ENCODE measurements at places on chromosomes 5 and 9.

- DNase-seq: peak; percentile 48
- peaks cover 14% of the 10 kb centered on the region for H3K27me3 ChIP-seq
- no peaks in the 10 kb centered on the region for H3K36me3 ChIP-seq
- H3K4me1 ChIP-seq: peaks cover 40% of the 10 kb centered on the region
- H3K27ac ChIP-seq: peak overlapping the region; percentile 80
Observed at GRCh38 chr5:139696894-139697658, 48.9 kb downstream of the CXXC5 start.

GRCh38 chr9:21904371-21904770 is 89.8 kb downstream of the CDKN2A start:
- DNase-seq: no peak
- H3K4me1 ChIP-seq: no peaks in the 10 kb centered on the region
- no peak overlapping the region for H3K27ac ChIP-seq
- peaks cover 50% of the 10 kb centered on the region for H3K36me3 ChIP-seq

- no peaks in the 10 kb centered on the region for H3K4me1 ChIP-seq
- no peak overlapping the region for H3K4me3 ChIP-seq
- no peaks in the 10 kb centered on the region for H3K36me3 ChIP-seq
- DNase-seq: no peak
- no peak overlapping the region for H3K27ac ChIP-seq
Observed at GRCh38 chr5:22432905-22433304, 420.2 kb downstream of the CDH12 start.

DNA sequence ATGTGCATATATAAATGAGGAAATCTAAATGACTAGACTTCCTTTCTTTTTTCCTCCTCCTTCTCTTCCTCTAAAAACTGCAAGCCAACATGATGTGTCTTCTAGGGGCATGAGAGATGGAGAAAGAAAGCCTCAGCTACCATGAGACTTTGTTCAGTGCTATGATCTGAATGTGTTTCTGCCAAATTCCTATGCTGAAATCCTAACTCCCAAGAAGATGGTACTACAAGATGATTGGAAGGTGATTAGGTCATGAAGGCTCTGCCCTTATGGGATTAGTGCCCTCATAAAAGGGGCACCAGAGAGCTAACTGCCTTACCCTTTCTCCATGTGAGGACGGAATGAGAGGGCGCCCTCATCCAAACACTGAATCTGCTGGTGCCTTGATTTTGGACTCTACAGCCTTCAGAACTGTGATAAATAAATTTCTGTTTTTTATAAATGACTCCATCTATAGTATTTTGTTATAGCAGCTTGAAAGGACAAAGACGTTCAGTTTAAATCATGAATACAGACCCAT is 72.2 kb upstream of the IL6ST start:
- H3K36me3 ChIP-seq: no peaks in the 10 kb centered on the region
- DNase-seq: no peak
- peaks cover 59% of the 10 kb centered on the region for H3K4me1 ChIP-seq
- no peaks in the 10 kb centered on the region for H3K27me3 ChIP-seq
- H3K4me3 ChIP-seq: no peak overlapping the region

GRCh38 chr5:136141561-136141960 is 8.9 kb downstream of the SMAD5 start:
- H3K4me3 ChIP-seq: no peak overlapping the region
- H3K27ac ChIP-seq: no peak overlapping the region
- peaks cover 4% of the 10 kb centered on the region for H3K4me1 ChIP-seq
- H3K36me3 ChIP-seq: no peaks in the 10 kb centered on the region

GRCh38 chr9:91120200-91120599 is 241.5 kb downstream of the AUH start:
- peaks cover 13% of the 10 kb centered on the region for H3K27me3 ChIP-seq
- H3K27ac ChIP-seq: no peak overlapping the region
- peaks cover 6% of the 10 kb centered on the region for H3K36me3 ChIP-seq
- DNase-seq: no peak
- H3K4me1 ChIP-seq: peaks cover 24% of the 10 kb centered on the region

DNA sequence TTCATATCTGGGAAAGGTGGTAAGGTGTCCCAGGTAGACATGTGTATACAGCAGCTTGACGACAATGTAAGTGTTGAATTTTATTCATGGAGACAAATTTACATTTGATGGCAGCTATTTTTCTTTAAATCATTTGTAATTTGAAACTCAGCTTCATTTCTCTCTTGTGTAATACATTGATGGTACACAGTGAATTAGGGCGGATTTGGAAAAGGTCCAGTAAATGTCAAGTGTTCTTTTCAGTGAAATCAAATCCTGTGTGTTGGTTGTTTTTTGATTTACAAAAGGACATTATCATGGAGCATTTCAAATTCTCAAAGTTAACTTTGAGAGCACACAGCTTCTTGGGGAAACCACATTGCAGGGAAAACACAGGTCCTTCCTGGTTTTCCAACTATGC is 30.0 kb upstream of the PCSK1 start:
- no peak for DNase-seq
- H3K4me1 ChIP-seq: no peaks in the 10 kb centered on the region
- no peak overlapping the region for H3K27ac ChIP-seq
- peaks cover 10% of the 10 kb centered on the region for H3K27me3 ChIP-seq
- no peak overlapping the region for H3K4me3 ChIP-seq

GRCh38 chr5:4518903-4519672 is 621.0 kb upstream of the ADAMTS16 start:
- H3K27ac ChIP-seq: no peak overlapping the region
- H3K4me3 ChIP-seq: no peak overlapping the region
- no peaks in the 10 kb centered on the region for H3K27me3 ChIP-seq
- H3K4me1 ChIP-seq: no peaks in the 10 kb centered on the region
- H3K36me3 ChIP-seq: no peaks in the 10 kb centered on the region
- DNase-seq: no peak

DNA sequence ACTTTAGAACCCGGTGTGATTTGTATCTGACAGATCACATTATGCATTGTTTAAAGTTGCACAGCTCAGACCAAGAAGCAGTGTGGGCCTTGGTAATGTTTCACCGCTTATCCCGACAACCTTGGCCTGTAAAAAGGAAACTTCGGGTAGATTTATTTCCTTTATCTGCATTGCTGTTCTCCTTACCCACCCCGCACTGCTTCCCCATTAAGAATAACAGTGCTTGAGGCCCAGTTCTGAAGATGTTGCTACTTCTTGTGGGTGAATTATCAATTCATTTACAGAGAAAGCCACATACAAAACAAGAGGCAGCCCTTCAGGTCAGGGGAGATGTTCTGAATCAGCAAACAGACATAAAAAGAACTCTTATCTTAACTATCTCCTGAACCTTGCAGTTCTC is 8.4 kb downstream of the SMARCA2 start:
- peak overlapping the region; percentile 68 for H3K4me3 ChIP-seq
- peaks cover 91% of the 10 kb centered on the region for H3K4me1 ChIP-seq
- no peaks in the 10 kb centered on the region for H3K27me3 ChIP-seq
- H3K27ac ChIP-seq: peak overlapping the region; percentile 66
- peaks cover 7% of the 10 kb centered on the region for H3K36me3 ChIP-seq

- no peak overlapping the region for H3K27ac ChIP-seq
- peaks cover 7% of the 10 kb centered on the region for H3K4me1 ChIP-seq
- H3K27me3 ChIP-seq: peaks cover 10% of the 10 kb centered on the region
- DNase-seq: no peak
- H3K4me3 ChIP-seq: no peak overlapping the region
- H3K36me3 ChIP-seq: no peaks in the 10 kb centered on the region
Observed at GRCh38 chr9:134272302-134273023, 53.8 kb upstream of the RXRA start.

DNA sequence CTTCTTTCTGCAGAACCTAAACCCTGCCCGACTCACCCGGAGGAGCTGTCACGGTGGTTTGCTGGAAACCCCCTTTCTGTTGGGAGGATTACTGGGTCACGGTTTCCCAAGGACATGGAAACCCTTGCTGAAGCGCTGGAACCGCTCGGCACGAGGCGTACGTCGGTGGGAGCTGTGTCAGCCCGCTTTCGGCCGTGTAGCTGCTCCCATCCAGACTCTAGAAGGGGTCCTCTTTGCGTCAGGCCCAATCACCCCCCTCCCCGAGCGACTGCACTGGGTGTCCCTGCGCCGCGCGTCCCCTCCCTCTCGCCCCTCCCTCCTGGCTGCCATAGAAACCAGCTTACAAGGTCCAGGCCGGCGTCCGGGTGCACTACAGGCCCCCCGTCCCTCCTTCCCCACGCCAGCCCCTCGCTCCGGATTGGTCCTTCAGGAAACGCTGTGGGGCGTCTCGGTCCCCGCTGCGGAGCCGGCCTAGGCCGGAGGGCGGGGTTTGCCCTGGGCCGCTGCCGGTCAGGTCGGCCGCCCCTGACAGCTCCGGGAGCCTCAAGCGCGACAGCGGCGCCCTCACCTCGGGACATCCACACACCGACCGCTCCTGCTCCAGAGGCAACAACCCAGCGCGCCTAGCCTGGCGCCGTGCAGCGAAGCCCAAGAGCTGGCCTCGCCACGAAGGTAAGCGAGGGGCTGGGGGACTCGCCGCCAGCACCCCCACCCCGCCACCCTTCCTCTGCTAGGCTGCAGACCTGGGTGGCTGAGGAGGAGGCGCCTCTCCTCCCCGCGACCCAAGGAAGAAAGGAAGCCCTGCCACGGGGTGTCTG is at the start of gene NIM1K:
Gene NIM1K (plus strand): TSS at position 486 of the 818 bp plus-strand sequence. CDS start 53,551 bp downstream, outside the sequence.
- H3K36me3 ChIP-seq: peaks cover 9% of the 10 kb centered on the region
- peak within 1 kb of the TSS; percentile 73 for H3K27ac ChIP-seq
- H3K4me1 ChIP-seq: peaks cover 23% of the 10 kb centered on the region
- H3K4me3 ChIP-seq: peak within 1 kb of the TSS; percentile 81

- H3K4me3 ChIP-seq: no peak overlapping the region
- H3K27ac ChIP-seq: no peak overlapping the region
- DNase-seq: no peak
- no peaks in the 10 kb centered on the region for H3K27me3 ChIP-seq
- H3K36me3 ChIP-seq: peaks cover 4% of the 10 kb centered on the region
Observed at GRCh38 chr9:4126184-4126865, 173.5 kb downstream of the GLIS3 start.

DNA sequence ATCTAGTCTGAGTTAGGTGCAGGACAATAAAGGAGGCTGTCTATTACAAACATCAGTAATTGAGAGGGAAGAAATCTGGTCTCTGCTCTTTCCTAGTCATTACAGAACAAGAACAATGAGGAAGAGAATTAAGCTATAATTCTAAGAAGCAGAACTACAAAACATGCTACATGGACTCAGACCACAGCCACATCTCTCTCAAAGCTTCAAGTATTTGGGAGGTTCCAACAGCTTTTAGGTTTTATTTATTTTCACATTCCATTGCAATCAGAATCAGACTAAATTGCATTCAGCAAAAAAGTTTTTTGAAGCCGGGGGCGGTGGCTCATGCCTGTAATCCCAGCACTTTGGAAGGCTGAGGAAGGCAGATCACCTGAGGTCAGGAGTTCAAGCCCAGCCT is 1.1 kb upstream of the GRPEL2 start:
- peak overlapping the region; percentile 95 for H3K4me3 ChIP-seq
- no peak for DNase-seq
- peaks cover 34% of the 10 kb centered on the region for H3K36me3 ChIP-seq
- peaks cover 43% of the 10 kb centered on the region for H3K4me1 ChIP-seq
- H3K27me3 ChIP-seq: no peaks in the 10 kb centered on the region
- peak overlapping the region; percentile 11 for H3K27ac ChIP-seq

GRCh38 chr9:86731511-86732063 is 215.7 kb downstream of the GAS1 start:
- H3K4me3 ChIP-seq: no peak overlapping the region
- H3K36me3 ChIP-seq: no peaks in the 10 kb centered on the region
- DNase-seq: no peak
- H3K4me1 ChIP-seq: no peaks in the 10 kb centered on the region
- no peak overlapping the region for H3K27ac ChIP-seq

GRCh38 chr9:70921136-70921535 is 200.3 kb downstream of the TRPM3 start:
- H3K27me3 ChIP-seq: no peaks in the 10 kb centered on the region
- no peak for DNase-seq
- no peak overlapping the region for H3K27ac ChIP-seq
- H3K4me3 ChIP-seq: no peak overlapping the region
- no peaks in the 10 kb centered on the region for H3K4me1 ChIP-seq

DNA sequence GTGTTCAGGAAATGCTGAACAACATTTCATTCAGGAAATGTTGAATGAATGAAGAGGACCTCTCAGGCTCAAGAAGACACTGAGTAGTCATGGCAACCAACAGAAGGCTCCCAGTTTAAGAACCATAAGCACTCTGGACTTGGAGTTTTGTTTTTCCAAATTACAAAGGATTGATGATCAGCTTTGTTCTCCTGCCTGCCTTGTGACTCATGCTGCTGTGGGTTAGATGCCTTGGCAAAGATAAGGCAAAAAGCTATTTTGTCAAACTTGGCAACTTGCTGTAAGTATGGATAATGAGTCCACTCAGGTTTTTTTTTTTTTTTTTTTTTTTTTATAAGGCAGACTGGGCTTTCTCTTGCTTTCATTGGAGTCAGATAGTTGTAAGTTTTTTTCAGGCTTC is 365.0 kb downstream of the TMEM232 start:
- no peak overlapping the region for H3K27ac ChIP-seq
- no peak for DNase-seq
- no peak overlapping the region for H3K4me3 ChIP-seq
- H3K4me1 ChIP-seq: no peaks in the 10 kb centered on the region
- no peaks in the 10 kb centered on the region for H3K36me3 ChIP-seq

DNA sequence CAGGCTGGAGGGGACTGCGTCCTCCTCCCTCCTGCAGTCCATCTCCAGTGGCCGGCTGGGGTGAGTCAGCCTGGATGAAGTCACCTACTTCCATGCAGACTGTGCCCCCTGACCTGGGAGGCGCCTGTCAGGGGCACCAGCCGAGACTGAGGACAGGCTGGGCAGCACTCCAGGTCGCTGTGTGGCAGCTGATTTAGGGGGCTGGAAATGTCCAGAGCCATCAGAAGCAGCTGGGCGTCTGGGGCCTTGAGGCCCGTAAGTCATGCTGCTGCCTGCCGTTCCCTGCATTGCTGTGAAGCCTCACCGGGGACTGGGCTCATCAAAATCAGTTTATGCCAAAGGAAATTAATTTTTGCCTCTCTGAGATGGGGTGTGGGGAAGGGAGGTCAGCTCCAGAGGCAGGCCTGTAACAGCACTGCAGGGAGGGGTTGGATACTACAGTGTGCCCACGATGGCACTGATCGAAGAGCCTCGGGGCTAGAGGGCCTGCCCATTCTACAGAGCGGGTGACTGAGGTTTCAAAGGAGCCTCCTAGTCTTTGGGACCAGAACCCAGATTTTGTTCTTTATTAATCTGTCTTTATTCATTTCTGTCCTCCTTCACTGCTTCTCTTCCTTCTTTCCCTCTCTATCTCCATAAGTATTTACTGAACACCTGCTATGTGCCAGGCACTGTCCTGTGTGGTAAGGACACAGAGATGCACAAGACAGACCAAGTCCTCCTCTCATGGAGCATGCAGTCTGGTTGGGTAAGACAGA is 70.4 kb upstream of the PSD2 start:
- no peak overlapping the region for H3K4me3 ChIP-seq
- H3K27me3 ChIP-seq: no peaks in the 10 kb centered on the region
- H3K36me3 ChIP-seq: no peaks in the 10 kb centered on the region
- H3K4me1 ChIP-seq: no peaks in the 10 kb centered on the region
- no peak overlapping the region for H3K27ac ChIP-seq
- no peak for DNase-seq

- H3K36me3 ChIP-seq: peaks cover 3% of the 10 kb centered on the region
- no peaks in the 10 kb centered on the region for H3K27me3 ChIP-seq
- peaks cover 17% of the 10 kb centered on the region for H3K4me1 ChIP-seq
- H3K4me3 ChIP-seq: no peak overlapping the region
- H3K27ac ChIP-seq: no peak overlapping the region
Observed at GRCh38 chr9:96044401-96044800, 168.9 kb downstream of the ERCC6L2 start.

- no peak overlapping the region for H3K27ac ChIP-seq
- DNase-seq: no peak
- peaks cover 4% of the 10 kb centered on the region for H3K4me1 ChIP-seq
- H3K36me3 ChIP-seq: no peaks in the 10 kb centered on the region
- H3K4me3 ChIP-seq: no peak overlapping the region
- no peaks in the 10 kb centered on the region for H3K27me3 ChIP-seq
Observed at GRCh38 chr9:134485653-134486052, 155.9 kb upstream of the COL5A1 start.
